Hepatocyte (in vitro differentiated cells): ENCODE measurements at places on chromosomes 1 and 21.
A peak's percentile ranks its signal among the peaks of the same experiment; 100 is the strongest.

DNA sequence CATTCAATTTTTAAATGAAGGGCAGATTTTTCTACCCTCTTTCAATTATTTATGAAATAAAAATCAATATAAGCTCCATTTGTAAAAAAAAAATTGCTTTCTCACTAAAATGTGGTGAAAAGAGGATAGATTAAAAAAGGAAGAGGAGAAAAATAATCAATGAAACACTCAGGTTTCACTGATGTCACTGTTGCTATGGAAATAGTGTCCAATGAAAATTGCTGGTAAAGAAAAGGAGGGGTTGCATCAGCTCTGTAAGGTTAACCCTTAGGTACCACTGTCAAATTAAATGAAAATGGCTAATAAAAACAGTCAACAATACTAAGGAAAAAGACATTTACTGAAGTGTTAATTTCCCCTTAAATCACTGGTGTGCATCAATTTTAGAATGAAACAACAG, 91.6 kb upstream of the TTC39A start:
- peak; percentile 45 for DNase-seq

- no peak for DNase-seq
Measured at GRCh38 chr1:93255222-93256079, 74.9 kb downstream of the CCDC18 start.

DNA sequence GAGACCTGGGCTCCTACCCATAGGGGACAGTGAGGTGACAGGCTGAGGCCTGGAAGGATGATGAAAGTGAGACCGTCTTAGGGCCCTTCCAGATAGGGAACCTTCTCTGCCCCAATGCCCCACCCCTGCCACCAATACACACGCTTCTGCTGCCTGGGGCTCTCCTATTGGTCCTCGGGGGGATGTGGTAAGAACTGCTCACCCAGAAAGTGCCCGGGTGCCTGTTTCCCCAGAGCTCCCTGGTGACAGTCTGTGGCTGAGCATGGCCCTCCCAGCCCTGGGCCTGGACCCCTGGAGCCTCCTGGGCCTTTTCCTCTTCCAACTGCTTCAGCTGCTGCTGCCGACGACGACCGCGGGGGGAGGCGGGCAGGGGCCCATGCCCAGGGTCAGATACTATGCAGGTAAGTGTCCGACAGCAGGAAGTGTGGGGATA, 948 bp downstream of the SEMA4A start:
- no peak for DNase-seq

DNA sequence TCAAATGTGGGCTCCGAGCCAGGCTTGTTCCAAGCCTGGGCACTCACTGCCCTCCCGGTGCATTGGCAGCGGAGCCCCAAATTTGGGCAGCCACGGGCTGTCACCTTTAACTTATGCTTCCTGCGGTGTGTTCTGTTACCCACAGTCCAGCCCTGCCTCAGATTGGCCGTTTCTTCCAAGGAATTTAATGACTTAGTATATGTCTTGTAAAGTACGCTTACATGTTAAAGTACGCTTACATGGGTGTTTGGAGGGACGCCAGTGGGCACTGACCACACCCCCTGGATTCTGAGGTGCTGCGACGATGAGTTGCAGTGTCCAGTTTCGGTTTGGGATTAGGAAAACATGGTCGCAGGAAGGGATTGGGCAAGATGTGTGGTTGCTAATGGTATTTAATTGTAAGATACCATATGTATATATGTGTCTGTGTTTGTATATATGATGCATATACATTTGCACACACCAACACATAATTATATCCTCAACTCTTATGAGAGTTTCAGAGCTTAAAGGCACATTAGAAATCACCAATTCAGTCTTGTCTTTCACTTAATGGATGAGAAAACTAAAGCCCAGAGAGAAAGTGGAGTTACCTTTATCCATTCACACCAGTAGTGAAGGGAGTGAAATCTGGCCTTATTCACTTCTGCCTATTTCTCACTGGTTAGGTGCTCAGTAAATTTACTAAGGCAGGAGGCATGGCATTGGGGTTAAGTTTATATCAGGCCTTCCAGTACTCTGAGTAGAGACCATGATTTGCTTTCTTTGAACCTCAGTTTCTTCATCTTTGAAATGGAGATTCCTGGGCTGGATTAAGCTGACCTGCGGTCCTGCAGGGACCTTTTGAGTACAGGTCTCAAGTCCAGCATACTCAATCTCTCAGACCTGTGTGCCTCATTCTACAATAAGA, 1.0 kb downstream of the SMYD2 start:
- DNase-seq: peak; percentile 55

- no peak for DNase-seq
Measured at GRCh38 chr1:184164536-184164935, 113.0 kb downstream of the TSEN15 start.

DNA sequence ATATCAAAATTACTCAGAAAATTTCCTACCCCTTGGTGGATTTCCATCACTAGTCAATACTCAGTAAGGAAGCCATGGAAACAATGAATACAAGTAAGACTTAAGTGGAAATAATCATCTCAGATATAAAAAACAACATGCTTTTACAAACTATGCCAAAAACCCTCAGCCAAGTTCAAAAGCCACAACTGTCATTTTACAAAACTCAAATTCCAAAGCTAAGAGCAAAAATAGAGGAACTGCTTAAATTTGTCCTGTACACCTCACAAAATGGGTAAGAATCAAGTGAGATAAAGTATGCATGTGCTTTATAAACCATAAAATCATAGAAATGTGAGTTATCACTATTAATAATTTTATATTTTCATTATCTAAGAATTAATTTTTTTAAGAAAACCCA, 9.6 kb downstream of the TMCO1 start:
- DNase-seq: no peak
